ENCODE measurements at places on chromosomes 3 and 15. TPM values are rescaled to one million over a fixed set of nuclear protein-coding genes. Genes with fewer than 3 reads are reported as not detected.

RLBP1 gene
- not detected for total RNA-seq

RGMA gene
- 0.46 TPM for total RNA-seq

GOLGA8T gene
- 0.14 TPM for total RNA-seq

STRIT1 gene
- total RNA-seq: not detected

ZNF80 gene
- not detected for total RNA-seq

CALML4 gene
- 1.1 TPM for total RNA-seq

TMEM266 gene
- 0.09 TPM for total RNA-seq

FAM174B gene
- 1.4 TPM for total RNA-seq

TRPM1 gene
- total RNA-seq: not detected

SAMMSON gene
- not detected for total RNA-seq

IL17RE gene
- 0.14 TPM for total RNA-seq

ROPN1 gene
- total RNA-seq: not detected

SLC28A2 gene
- total RNA-seq: not detected

XXYLT1 gene
- 14.4 TPM for total RNA-seq

RAB27A gene
- total RNA-seq: 9.0 TPM

MYRIP gene
- under 0.01 TPM for total RNA-seq

SENP8 gene
- total RNA-seq: 2.6 TPM

GOLGA8R gene
- total RNA-seq: 2.1 TPM

ATP13A5 gene
- not detected for total RNA-seq

ZIC1 gene
- not detected for total RNA-seq

All from smooth muscle cell of bladder (primary cell).